ENCODE measurements at places on chromosomes 16 and 17.

DNA sequence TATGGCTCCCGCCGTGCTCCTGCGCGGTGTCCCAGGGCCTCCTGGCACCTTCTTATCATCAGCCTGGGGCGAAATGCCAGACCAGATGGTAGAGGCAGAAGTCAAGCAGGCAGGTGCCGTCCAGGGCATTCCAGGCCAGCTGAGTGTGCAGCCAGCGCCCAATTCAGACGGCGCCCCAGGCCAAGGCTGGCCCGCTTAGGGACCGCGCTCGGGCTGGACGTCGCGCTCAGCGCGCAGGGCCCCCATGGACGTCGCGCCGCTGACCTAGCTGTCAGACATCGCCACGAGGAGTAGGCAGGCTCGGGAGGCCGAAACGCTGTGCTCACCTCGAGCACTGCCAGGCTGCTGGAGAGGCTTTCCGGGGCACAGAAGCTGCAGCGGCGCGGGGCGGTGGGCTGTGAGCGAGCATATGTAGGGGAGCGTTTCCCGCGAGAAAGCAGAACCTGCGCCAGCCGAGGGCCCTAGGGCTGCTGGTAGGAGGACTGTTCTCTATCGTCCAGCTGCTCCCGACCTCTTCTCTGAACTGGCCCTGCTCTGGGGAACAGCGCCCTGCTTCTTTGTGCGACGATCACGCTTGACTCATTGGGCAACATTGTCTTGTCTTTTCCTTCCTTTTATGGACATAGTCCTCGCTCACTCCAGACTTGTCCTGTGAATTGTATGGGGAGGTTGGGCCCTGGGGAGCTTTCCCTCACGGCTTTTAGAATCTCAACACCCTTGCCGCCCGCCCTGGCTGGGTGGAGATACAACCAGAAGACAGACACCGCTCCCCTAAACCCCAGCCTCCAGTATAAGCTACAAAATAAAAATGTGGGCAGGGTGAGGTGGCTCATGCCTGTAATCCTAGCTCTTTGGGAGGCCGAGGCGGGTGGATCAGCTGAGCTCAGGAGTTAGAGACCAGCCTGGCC, 8.4 kb upstream of the CA4 start:
- DNase-seq: no peak

GRCh38 chr17:69967910-69968411, 107.1 kb upstream of the KCNJ16 start:
- no peak for DNase-seq

- no peak for DNase-seq
Observed at GRCh38 chr16:1749152-1750117, 21.9 kb downstream of the NME3 start.

DNA sequence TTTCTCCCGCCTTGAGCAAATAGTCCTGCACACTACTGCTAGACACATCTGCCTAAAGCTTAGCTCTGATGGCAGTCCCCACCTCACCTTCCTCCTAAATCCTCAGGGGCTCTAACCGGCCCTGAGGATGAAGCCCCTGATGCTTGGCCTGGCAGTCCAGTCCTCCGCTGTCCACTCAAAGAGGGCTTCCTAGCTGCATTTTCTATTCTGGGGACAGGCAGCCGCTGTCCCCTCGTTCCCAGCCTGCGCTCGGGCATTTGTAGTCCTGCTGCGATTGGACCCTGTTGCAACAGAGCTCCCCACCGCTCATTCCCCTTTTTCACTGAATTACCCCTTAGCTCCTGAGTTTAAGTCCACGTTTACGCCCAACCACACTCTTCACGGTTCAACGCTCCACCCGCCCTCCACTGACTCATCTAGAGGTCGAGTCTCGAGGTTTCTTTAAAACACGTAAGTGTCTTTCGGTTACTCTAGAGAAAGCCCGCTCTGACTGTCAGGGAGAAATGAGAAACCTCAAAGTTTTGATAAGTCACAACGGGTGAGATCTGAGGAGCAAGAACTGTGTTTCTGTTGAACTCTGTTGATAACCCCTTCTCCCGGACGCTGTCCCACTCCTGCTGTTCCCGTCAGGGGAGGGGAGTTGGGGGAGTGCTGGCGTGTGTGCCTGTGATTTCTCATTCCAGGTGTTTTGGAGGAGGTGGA, 4.5 kb downstream of the CCR7 start:
- DNase-seq: peak; percentile 79

DNA sequence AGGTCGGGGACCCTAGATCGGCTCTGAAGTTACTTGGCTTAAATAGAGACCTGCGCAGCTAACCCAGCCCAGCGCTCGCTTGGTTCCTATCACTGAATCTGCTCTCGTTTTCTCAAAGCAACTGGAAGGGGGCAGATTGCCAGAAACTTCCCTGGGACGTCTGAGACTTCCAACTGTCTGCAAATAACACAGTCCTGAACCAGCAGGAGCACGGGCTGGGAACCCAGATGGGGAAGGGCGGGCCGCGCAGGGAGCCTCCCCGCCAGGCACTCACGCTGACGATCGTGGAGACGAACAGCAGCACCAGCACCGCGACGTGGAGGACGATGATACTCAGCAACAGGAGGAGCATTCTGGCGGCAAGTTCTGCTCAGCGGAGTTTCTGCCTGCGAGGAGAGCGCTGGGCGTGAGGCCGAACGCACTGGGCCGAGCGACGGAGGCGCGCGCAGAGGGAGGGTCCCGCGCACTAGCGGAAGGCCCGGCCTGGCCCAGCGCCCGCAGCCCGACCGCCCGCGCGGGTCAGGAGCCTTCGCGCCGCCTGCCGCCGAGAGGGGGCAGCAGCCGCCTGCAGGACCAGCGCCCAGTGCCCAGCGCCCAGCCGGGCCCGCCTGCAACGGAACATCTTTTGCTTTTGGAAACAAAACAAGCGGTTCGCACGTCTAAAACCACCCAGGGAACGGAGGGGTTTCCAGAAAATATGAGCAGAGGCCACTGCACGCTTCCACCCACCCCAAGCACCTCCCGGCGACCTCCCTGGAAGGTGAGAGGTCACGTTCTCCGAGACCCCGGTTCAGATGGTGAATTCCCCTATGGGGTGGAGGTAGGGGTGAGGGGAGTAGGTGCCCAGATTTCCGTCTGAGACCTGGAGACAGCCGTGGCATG, 4.5 kb downstream of the PMP22 start:
- DNase-seq: peak; percentile 37

GRCh38 chr17:50618941-50619340, 15.7 kb upstream of the ABCC3 start:
- no peak for DNase-seq
